Naive B cell (primary cell): ENCODE measurements at places on chromosomes 1 and 21.

GRCh38 chr1:18879791-18880309 lies 20.4 kb upstream of the TAS1R2 start:
- DNase-seq: no peak

- DNase-seq: no peak
Observed at GRCh38 chr1:1622010-1622787, 6.9 kb downstream of the MIB2 start.

- no peak for DNase-seq
Observed at GRCh38 chr1:48048980-48049379, 51.8 kb upstream of the TRABD2B start.

DNA sequence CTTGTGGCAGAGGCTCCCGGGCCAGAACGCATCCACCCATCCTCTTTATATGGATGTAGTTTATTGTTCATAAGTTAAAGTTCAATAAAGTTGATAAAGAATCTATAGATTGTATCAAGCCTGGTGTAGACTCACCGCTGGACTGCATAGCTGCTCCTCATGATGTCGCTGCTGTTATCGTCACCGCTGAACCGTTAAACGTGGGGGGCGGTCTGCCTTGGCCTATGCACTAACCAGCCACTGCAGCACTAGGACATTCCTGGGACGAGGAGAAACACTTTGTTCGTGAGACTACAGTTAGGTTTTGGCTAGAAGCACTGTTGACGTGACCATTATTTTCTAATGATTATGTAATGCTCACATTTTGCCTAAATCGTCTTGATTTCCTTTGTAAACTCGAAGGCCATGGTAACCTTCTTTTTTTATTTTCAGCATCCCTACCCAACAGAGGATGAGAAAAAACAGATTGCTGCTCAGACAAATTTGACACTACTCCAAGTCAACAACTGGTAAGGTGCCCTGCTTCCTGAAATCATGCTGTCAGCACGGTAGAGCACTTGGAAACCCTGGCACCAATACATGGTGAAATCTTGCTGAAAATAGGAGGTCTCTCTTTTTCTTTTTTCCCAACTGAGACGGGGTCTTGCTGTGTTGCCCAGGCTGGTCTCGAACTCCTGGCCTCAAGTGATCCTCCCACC lies 50.2 kb downstream of the PKNOX1 start:
- no peak for DNase-seq

DNA sequence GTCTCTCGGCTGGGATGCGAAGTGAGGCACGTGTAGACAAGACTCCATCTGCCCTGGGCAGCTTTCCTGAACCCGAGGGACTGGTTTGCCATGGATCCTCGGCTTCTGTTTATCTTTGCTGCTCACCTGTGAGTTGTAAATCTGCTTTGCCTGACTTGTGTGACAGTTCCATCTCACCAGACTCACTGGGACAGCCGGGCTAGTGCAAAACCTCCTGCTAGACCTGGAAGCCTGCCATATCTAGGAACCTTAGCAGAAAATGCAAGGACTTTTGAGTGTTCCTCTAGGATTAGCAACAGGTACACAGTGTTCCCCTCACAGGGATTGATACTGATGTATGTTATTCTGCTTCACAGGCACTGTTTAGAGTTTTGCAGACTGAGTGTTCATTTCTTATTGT lies 218.6 kb downstream of the URB2 start:
- DNase-seq: no peak

DNA sequence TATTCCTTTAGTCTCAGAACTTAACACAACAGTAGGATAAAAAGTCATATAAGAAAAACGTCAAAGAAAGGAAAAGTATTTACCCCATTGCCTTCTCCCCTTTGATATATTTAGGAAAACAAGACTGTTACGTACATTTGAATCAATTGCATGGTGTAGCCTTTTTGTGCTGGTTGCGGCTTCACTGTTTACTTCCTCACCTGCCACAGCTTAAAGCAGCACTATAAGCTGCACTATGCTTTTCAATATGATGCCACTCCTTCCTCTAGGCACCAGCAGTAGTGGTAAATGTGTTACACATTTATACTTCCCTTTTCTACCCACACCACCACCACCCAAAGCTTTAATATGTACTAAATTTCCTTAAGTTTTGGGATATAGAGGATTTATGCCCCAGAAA lies 111.1 kb downstream of the ATP1B1 start:
- DNase-seq: no peak

DNA sequence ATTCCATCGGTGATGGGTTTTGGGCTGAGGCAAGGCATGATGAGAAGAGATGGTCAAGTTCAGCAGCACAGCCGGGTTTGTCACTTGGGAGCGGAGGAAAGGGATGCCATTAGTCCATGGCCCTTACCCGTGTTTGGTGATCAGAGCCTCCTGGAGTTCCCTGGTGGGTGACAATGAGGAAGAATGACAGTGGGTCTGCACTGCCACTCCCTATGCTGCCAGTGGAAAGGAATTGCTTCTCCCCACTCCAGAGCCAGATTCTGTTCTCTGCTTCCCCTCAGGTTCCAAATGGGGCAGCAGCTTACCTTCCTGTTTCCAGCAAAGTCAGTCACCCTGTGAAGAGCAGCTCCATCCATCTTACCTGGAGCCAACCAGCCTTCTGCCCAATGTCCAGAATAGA lies 393.1 kb downstream of the PTPRU start:
- DNase-seq: no peak

- no peak for DNase-seq
Observed at GRCh38 chr21:36636439-36636838, 62.5 kb upstream of the SIM2 start.
